ENCODE measurements at places on chromosomes 11 and 22.
A peak's percentile ranks its signal among the peaks of the same experiment; 100 is the strongest.

- DNase-seq: no peak
Measured at GRCh38 chr22:36702842-36703215, 723 bp downstream of the CACNG2 start.

DNA sequence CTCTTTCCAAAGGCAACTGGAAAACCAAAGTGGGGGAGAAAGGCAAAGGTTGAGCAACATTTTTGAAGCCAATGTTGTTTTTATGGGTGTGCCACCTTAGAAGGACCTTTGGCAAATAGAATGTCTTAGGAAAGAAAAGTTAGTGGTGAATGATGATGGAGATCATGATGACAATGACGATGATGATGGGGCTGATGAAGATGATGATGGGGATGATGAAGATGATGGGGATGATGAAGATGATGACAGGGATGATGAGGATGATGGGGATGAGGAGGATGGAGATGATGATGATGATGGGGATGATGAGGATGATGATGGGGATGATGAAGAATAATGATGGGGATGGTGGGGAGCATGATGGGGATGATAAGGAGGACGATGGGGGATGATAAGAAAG, 78.4 kb upstream of the MTMR2 start:
- no peak for DNase-seq

- no peak for DNase-seq
Measured at GRCh38 chr11:85165819-85166218, 461.3 kb downstream of the DLG2 start.

DNA sequence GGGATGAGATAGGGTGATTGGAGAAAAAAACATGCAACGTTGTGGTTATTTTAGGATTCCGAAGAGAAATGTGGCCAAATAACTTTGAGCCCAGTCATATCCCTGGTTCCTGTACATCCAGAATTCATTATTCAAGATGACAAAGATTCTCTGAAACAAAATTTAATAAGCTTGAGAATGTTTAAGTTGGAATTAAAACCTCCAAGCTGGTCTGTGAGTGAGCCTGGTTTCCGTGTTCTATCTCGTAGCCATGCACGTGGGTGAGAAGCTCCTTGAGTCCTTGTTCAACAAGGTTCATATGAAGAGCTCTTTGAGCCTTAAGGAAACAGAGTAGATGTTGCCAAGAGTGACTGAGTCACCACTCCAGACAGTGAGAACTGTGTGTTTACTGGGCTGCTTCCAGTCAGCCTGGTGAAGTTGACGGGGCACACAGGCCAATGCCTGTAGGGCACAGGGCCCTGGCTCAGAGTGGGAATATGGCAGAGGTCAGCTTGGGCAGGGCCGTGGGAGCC, 206.5 kb downstream of the NAV2 start:
- peak; percentile 32 for DNase-seq

- no peak for DNase-seq
Measured at GRCh38 chr22:35134637-35135036, 68.7 kb downstream of the ISX start.

DNA sequence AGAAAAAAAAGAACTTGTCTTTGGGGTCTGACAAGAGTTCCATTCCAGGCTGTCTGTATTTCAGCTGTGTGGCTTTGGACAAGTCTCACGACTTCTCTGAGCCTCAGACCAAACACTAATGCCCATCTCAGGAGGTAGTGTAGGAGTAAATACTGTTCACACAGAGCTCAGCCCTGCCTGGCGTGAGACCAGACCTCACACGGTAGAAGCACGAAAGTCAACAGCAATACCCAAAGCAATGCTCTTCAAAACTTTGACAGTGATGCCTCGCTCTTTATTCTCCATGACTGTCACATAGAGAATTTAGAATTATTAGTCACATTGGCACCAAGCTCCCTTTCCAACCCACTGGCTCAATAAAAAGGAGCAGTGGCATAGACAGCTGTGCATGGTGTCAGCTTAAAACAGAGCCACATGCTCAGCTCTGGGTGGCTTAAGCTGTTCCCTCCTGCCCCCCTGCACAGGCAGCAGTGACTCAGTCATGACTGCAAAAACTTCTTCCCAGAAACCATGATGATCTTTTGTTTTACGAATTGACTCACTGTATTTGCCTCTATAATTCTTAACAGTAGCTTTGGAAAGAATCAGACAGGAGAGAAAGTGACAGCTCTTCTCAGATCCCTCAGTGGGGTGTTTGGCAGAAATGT, 74.0 kb upstream of the PHF21B start:
- no peak for DNase-seq

DNA sequence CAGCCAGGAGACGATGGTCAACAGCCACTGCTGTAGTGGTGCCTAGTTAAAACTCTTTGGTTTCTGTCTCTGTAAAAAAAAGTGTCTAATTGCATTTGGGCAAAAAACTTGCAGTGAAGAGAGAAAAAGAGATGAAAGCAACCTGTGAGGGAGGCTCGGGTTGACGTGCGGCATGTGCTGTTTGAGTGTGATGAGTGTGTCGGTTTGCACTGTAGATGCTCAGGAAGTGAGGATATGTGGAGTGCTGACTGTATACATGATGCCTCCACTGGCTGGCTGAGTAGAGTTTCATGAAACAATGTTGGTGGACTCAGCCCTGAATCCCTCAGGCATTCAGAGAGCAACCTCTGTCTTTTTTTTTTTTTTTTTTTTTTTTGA, 4.3 kb upstream of the DGCR6L start:
- no peak for DNase-seq

- DNase-seq: no peak
Measured at GRCh38 chr11:61711498-61711897, 31.3 kb downstream of the DAGLA start.

DNA sequence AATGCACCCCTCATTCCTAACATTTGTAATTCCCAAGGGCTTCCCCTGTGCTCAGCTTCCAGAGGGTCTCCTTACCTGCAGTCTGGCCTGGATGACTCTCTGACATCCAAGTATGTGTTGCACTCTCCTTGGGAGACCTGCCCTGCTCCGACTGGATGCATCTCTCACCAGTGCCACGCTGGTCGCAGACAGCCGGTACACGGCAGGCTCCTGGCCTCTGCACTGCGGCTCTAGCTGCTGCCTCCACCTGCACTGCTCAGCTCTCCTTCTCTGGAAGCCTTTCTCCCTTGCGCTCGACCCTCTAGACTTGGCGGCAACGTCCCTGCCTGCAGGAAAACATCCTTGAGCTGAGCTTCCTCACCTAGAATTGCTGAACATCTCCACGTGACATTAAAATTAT, 685.9 kb downstream of the BRD1 start:
- DNase-seq: no peak

DNA sequence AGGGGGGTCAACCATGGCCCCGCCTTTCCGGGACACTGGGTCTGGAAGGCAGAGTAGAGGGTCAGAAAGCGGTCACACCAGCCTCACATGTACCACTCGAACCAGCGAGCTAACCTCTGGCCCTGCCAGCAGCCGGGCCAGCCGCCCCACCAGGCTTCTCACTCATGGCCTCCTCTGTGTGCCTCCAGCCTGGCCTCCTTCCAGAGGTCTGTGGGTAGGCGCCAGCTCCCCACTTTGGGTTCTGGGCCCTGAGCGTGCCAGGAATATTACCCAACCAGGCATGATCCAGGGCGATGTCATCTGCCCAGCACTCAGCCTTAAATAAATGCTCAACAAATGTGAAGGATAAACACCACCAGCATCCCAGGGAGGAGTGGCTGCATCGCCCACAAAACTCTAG, 5.8 kb downstream of the SCUBE1 start:
- DNase-seq: no peak

- no peak for DNase-seq
Measured at GRCh38 chr22:35641494-35642120, 6.6 kb upstream of the APOL6 start.

DNA sequence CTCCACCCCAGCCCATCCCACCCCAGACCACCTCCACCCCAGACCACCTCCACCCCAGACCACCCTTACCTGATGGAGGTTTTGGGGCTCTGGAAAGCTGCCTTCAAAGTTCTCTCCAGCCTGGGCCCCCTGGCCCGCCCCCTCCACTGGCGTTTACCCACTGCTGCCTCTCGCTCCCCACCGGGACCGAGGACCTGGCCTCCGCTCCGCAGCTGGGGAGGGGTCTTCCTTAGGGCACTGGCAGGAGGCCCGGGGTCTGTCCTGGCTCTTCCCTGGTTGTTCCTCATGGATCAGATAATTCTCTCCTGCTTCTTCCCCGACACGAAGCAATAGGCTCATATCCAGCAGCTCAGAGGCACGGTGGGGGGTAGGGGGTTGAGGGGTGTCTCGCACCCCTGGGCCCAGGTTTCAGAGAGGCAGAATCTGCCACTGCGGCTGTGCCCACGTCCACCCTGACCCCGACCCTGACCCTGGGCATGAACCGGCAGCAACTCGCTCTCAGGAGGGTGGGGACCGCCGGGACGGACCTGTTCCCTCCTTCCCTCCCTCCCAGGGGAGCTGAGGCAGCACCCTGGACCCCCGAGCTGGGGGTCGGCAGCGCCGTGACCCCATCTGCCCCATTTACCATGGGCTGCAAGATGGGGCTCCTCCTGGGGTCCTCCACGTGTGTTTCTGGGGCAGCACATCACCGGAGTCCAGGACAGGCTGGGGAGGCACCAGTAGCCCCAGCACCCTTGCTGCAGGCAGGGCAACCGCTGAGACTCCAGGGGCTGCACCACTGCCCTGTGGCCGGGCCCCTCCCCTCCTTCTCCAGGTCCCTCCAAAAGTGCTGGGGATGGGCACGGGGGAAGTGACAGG, 12.9 kb downstream of the KRTAP5-5 start:
- no peak for DNase-seq

Data from lung microvascular endothelial cell (primary cell).